ENCODE measurements at places on chromosomes 7 and 10.

GRCh38 chr10:102814453-102814871, 22.8 kb downstream of the CYP17A1 start:
- DNase-seq: no peak

DNA sequence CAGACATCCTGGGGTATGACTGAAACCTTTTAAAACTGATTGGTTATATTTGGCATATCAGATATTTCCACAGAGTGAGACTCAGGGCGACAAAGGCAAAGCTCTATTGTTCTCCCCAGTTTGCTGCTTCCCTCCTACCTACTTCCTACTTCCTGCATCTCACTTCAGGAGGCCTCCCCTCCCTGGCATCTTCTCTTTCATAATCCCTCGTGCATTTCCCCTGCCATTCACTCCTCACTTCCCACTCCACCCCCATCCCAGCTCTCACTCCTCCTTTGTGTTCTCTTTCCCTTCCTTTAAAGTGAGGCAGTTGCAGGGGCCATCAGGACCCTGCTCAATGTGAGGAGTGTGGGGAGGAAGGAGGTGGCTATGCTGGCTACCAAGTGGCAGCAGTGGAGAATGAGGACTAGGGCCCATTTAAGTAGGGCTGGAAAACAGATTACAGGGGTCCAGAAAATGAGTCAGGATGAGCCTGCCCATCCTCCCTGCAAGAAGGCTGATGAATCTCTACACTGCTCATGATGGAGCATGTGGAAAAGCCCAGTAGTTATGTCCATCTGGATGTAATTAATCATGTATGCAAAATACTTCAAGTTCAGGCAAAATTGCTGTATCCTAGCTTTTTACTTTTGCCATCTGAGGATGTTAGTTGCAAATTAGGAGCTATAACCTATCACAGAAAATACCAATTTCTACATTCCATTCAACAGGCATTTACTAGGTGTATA, 311.8 kb upstream of the IMMP2L start:
- DNase-seq: no peak

DNA sequence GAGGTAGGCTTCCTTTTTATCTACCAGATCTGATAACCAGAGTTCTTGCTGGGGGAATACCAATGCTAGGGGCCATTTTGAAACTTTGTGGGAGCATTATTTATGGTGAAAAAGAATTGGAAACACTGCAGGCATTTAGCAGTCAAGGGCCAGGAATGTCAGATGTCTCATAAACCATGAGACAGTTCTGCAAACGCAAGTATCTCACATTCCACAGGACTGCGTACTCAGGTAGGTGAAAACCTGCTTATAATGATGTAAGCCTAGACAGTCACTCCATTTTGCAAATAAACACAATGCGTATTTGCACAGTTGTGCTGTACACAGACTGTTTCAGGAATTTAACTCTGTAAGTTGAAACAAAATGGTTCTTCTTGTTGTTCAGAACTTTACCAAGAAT, 33.9 kb downstream of the ECHDC3 start:
- no peak for DNase-seq

DNA sequence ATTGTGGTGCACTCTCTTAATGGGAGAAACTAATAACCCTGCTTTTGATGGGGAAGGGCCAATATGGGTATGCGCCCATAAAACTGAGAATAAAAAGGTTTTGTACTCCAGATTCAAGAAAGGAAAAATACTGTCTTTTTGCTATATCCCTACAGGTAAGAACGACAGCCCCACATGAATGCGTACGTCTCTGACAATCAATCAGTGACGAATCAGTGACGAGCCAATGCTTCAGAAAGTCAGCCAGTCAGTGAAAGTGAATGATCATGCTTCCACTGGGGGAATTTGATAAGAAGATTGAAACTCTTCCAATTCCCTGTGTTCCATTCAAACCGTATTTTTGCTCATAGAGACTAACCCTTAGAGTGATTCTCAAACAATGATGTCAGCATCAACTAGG, 26.3 kb downstream of the ARL5B start:
- no peak for DNase-seq

- no peak for DNase-seq
Observed at GRCh38 chr10:101087965-101088364, 26.2 kb downstream of the KAZALD1 start.

GRCh38 chr7:136513744-136514143, 354.7 kb upstream of the CHRM2 start:
- DNase-seq: no peak

GRCh38 chr10:77533887-77534278, 103.7 kb downstream of the KCNMA1 start:
- DNase-seq: no peak

- DNase-seq: no peak
Observed at GRCh38 chr7:158044482-158044823, 543.2 kb downstream of the PTPRN2 start.
